ENCODE measurements at places on chromosomes 6 and 20.

DNA sequence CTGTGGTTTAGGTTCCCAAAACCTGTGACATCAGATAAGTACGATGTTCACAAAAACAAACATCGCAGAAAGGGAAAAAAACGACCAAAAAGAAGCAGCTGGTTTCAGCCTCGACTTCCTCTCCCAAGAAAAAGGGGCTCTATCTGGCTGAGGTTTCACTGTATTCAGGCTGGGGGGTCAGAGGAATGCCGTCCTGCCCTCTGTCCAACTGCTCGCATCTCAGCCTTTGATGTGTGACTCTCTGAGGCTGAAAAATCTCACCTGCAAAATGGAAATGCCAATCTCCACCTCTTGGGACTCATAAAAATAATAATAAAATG is 123.6 kb upstream of the PTPN1 start:
- no peak for DNase-seq

- no peak for DNase-seq
Observed at GRCh38 chr6:46296586-46296985, 125.8 kb upstream of the ENPP5 start.

- DNase-seq = no peak
Observed at GRCh38 chr6:140360651-140361050, 986.2 kb upstream of the CITED2 start.

DNA sequence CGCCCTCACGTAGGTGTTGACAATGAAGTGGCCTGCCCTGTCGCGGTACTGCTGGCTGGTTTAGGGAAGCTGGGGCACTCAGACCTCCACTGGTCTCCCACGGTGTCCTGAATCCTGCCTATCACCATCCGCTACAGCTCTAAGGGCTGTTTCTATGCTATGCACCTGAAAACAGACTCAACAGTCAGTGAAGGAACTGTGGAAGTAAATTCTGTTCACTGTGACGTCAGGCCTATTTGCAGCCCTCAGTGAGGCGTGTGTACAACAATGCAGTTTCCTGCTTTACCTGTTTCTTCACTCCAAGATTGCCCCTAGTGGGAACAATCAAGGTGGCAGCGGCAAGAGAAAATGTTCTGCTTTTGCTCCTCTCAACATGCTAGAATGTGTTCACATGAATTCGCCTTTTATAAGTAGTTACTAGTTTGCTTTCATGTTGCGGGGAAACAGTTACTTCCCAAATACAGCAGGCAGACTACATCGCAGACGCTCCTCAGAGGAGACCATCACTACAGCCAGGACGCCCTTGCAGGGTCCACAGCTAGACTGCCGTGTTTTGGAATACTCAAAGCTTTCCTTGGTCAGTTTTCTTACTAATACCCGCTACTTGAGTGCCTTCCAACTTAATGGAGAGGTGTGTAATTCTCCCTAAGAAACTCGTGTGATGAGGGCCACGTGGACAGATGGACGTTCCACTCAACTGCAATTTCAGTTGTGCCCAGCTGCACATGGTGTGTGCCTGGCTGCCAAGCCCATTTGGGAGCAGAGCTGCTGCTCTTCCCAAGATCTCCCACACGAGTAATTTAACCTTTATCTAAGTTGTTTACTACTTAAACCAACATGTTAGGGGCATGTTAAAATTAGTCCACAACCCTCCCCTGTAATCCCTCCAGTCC is 25.4 kb downstream of the DIDO1 start:
- DNase-seq = no peak

DNA sequence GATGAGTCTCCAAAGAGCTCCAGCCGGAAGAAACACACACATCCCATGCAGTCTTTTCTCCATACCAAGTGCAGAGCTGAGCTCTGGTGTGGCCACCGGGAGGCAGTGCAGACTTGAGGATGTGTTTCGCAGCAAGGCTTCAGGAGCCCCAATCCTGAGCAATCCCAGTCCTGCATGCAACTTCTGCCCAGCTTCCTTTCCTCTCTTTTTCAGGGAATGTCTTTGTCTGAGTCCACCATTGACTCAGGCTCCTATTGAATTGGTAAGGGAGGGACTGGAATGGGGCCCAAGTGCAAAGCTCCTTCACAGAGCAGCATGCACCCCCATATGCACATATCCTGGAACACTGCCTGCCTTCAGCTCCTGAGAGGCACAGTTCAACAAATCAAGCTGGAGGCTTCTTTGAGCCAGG is 50.5 kb upstream of the ASIP start:
- peak; percentile 30 for DNase-seq

- no peak for DNase-seq
Observed at GRCh38 chr20:19583532-19584175, 174.4 kb upstream of the RIN2 start.

GRCh38 chr20:46698788-46699187 is 9.5 kb upstream of the TP53RK start:
- no peak for DNase-seq

- DNase-seq = no peak
Observed at GRCh38 chr6:22681761-22682160, 112.4 kb downstream of the HDGFL1 start.

GRCh38 chr6:37313723-37314486 is 39.9 kb upstream of the RNF8 start:
- no peak for DNase-seq

DNA sequence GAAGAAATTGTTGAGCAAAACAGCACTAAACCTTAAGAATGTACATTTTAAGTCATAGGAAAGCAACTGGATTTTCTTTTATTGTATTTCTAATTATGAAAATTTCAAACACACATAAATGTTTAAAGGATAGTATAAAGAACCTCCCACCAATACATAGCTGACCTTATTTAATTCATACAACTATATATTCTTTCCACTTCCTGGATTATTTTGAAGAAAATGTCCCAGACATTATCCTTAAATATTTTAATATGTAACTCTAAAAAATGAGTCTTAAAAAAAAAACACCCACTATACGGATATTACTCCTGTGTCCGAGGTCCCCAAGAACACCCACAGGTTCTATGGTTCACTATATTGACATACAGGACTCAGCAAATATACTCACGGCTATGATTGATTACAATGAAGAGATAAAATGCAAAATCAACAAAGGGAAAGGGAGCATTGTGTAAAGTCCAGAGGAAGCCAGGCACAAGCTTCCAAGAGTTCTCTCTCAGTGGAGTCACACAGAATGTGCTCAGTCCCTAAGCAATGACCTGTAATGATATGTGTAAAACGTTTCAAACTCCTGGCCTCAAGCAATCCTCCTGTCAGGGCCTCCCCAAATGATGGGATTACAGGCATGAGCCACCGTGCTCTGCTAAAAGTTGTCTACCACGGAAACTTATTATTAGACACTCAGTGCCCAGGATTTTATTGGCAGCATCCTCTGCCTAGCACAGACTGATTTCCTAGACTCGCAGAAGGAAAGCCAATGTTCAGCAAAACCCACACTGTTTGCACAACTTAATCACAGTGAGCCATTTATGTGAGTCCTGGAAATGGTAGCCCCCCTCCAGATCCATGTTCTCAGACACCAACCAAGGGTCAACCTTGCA is 23.2 kb downstream of the GLYATL3 start:
- DNase-seq = no peak

- DNase-seq = no peak
Observed at GRCh38 chr6:24126586-24127192, 674 bp downstream of the NRSN1 start.

DNA sequence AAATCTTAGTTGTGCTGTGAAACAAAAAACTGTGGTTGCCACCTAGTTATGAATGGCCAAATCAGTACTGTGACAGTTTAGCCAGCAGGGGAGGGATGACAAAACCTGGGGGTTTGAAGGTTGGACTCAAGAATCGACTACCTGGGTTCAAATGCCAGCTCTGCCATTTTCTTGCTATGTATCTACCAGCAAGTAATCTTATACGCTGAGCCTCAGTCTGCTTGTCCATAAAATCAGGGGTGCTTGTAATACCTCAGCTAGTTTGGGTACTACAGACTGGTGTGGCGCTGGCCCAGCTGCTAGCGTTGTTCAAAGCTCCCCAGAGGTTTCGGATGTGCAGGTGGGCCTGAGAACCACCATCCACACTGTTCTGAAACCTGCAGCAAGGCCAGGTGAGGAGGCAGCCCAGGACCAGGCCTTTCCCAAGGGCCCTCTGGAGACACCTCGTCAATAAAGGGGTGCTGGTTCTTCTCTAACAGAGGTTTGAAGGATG is 40.4 kb downstream of the TRAM2 start:
- no peak for DNase-seq

DNA sequence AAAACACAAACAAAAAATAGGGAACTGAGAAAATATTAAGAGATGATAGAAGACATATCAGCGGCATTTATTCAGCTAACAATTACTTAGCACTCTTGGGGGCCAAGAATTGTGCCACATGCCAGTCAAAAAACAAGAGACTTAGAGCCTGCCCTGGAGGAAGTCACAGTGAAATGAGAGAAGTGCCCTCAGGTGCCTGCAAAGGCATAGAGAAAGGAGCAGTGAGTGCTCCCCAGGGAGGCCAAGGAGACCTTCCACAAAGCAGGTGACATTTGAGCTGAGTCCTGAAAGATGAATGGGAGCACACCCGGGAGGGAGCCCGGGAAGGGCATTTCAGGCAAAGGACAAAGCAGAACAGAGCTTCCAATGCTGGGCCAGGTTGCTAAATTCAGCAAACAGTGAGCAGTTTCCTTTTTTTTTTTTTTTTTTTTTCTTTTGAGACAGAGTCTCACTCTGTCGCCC is 184.7 kb upstream of the JARID2 start:
- DNase-seq = no peak
